ENCODE measurements at places on chromosomes 2 and 18.

DNA sequence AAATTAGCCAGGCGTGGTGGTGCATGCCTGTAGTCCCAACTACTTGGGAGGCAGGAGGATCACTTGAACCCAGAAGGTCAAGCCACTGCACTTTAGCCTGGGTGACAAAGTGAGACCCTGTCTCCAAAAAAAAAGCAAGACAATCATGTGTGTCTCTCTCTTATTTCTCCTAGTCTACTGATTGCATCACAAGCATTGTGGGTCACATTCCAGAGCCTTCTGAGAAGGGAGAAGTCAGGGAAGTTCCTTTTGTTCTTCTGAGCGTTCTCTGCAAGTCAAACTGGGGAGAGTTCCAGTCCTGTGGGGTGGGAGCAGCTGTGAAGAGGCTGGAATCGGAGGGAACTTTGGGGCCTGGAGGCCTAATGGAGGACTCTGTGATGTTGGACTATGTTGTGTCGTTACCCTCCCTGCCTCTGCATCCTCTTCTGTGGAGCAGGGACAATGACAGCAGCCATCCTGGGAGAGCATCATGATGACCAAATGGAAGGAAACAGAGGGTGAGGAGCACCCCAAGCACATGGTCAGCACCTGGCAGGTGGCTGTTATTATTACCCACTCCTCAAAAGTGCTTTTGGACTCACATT, 115.4 kb downstream of the MRO start:
- no peak for DNase-seq

GRCh38 chr2:224832207-224832606, 116.0 kb upstream of the CCDC195 start:
- no peak for DNase-seq

DNA sequence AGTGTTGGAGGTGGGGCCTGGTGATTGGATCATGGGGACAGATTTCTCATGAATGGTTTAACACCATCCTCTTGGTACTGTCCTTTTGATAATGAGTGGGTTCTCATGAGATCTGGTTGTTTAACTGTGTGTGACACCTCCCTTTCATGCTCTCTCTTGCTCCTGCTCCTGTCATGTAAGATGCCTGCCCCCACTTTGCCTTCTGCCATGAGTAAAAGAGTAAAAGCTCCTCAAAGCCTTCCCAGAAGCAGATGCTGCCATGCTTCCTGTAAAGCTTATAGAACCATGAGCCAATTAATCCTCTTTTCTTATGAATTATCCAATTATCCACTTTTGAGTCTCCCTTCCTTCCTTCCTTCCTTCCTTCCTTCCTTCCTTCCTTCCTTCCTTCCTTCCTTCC, 317.7 kb downstream of the RDH14 start:
- no peak for DNase-seq

DNA sequence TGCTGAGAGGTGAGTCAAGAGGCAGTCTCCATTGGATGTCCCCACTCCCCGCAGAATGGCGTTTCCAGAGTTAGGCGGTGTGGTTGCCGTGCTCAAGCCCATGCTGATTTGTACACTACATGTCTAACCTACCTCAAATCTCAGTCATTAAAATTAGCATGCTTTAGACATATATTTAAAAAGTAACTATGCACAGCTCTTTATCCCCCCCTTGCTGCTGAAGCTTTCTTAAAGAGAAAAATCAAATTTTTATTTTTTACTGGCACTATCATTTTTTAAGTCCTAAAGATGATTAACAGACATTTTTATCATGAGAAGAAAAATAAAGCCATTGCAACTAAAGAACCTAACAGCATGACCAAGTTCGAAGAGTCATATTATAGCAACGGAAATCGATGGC, 42.9 kb downstream of the BOLA3 start:
- no peak for DNase-seq

DNA sequence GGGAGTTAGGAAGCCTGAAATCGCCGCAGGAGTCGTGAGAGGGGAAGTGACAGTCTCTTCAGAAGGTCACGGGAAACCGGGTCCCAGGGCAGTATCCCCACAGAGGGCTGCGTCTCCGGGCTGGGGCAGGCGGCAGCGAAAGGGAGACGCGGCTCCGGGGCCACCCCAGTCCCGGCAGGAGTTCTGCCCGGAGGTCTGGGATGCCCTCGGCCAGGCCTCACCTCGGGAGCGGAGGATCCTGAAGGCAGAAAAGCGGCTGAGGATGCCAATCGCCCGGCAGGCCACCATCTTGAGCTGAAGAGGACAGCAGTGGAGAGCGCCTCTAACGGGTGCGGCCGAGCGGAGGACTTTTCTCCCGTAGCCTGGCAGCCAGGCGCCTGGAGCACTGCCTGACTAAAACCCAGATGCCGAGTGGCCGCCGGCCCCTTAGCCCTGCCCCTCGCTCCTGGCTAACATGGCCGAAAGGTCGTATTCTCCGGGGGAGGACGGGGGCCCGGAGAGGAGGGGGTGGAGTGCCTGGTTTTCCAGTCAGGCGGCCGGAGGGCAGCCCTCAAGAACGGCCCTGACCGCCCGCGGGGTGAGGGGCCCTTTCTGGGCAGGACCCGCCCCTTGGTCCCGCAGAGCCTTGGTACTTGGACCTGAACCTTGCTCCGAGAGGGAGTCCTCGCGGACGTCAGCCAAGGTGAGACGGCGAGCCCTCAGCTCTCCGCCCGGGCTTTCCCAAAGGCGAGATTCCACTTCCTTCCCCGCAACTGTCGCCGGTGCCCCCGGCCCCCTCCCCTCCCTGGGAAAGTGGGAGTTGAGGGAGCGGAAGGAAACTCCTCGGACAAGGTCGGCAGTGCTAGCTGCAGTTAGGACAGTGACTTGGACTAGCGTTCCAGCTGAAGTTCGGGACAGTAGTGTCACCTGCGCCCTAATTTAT, at the start of the genes HADHA and HADHB:
Gene HADHA, minus strand, starts transcription at position 324 of the 922 bp plus-strand sequence. Its CDS starts 36 bp downstream, at position 288.
Gene HADHB, plus strand, starts transcription at position 631 of the 922 bp plus-strand sequence. CDS start 9,316 bp downstream, outside the sequence.
- peak; percentile 83 for DNase-seq

- DNase-seq = peak; percentile 11
Observed at GRCh38 chr2:197852108-197852507, 47.7 kb downstream of the PLCL1 start.

- no peak for DNase-seq
Observed at GRCh38 chr2:190807886-190808285, 72.7 kb upstream of the GLS start.

- DNase-seq = no peak
Observed at GRCh38 chr2:43034921-43035320, 191.5 kb downstream of the ZFP36L2 start.

DNA sequence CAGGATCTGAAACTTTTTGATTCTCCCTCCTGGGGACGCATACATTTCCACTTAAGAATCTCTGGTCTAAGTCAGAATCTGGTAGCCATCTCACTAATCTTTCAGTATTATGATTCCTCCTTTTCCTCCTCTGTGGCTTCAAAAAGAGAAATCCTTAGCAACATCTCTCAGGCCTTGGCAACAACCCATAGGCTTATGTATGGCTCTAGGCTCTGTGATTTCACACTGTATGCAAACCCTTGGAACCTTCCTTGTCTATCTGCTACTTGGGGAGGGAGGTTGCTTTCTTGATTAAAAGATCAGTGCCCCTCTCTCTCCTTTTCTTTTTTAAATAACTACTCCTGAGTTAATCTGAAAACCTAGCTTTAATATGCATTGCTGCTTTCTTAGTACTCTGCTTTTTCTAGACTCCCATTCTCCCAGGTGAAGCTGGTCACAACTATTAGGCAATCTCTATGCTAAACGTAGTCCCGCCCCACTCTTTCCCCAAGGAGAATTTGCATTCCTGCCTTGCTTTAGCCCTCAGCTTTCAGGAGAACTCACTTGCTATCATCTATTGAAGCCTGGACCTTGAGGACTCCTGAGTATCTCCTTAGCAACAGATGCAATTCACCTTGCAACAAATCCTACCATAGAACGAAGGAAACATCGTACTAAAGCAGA, 72.2 kb upstream of the L3MBTL4 start:
- no peak for DNase-seq

- DNase-seq = no peak
Observed at GRCh38 chr18:8615397-8616027, 6.3 kb downstream of the RAB12 start.

- DNase-seq = peak; percentile 65
Observed at GRCh38 chr2:170212625-170213280, 34.8 kb downstream of the MYO3B start.

- no peak for DNase-seq
Observed at GRCh38 chr2:230068651-230069055, at the start of gene SLC16A14. Gene SLC16A14 (minus strand): TSS chr2:230068924. CDS start chr2:230059352, 9,572 bp downstream.

DNA sequence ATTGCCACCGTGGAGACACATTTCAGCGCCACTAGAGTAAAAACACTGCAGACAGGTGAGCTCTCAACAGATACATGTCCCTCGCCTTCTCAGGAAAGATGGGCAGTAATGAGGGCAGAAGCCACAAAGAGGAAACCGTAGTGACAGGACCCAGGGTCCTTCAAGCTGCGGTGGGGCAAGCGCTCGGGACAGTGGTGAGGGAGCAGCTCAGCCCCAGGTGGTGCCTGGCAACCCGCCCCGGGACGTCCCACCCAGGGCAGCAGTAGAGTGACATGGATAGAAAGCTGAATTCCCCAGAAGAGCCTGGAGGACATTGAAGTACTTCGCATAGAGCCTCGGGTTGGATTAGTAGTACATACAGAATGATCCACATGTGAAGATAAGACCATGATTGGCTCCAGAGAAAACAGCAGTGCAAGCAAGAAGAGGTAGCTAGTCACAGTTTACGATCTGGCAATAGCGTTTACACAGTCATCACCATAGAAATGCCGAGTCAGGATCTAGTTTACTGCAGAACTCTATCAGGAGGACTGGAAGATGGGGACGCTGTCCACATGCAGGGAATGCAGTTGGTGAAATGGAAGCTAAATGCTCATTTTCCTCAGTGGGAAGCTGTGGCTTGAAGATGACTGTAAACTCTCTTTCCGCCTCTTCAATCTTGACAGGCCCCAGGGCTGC, 37.4 kb upstream of the ALPP start:
- no peak for DNase-seq

GRCh38 chr18:62610701-62611411, 88.0 kb downstream of the ZCCHC2 start:
- DNase-seq = no peak

GRCh38 chr2:100921685-100922161, 80.4 kb upstream of the RPL31 start:
- peak; percentile 36 for DNase-seq

GRCh38 chr2:205524656-205525055, 157.6 kb upstream of the NRP2 start:
- no peak for DNase-seq

GRCh38 chr2:38281095-38281742, 95.9 kb downstream of the ATL2 start:
- DNase-seq = no peak

DNA sequence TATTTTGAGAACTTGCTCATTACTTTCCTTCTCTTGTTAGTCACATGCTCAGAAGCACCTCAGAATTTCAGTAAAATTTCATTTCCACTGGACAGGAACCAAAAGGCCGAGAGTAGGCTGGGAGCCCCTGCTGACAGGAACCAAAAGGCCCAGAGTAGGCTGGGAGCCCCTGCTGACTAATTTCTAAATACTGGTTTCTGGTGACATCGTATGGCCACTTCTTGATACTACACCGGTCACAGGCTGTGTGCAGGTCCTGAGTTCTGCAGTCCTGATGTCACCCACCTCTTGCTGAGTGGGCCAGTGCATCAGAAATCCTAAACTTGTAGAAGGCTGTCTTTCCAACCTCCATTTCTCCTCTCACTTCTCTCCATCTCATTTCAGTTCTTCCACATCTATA, 17.7 kb upstream of the EN1 start:
- DNase-seq = no peak

GRCh38 chr2:94871226-94872087, at the start of gene TEKT4:
Gene TEKT4 (plus strand): TSS chr2:94871430. CDS start chr2:94871580, 150 bp downstream.
- DNase-seq = no peak

GRCh38 chr18:39162013-39162827, 1596.6 kb upstream of the CELF4 start:
- DNase-seq = no peak

DNA sequence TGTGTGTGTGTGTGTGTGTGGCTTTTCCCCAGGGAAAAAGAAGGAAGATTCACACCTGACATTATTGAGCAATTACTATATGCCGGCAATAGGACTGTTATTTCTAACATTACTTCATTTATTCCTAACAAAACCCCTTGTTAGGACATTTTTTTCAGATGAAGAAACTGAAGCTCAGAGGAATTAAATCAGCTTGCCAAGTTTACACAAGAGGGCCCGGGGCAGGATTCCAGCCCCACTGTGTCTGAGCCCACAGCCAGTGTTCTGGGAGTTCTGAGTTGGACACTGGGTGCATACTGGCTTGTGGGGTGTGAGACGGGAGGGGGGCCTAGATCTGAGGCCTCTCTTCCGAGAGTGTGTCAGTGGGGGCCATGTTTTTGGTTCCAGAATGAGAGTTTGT, 9.9 kb downstream of the TOGARAM2 start:
- DNase-seq = no peak

DNA sequence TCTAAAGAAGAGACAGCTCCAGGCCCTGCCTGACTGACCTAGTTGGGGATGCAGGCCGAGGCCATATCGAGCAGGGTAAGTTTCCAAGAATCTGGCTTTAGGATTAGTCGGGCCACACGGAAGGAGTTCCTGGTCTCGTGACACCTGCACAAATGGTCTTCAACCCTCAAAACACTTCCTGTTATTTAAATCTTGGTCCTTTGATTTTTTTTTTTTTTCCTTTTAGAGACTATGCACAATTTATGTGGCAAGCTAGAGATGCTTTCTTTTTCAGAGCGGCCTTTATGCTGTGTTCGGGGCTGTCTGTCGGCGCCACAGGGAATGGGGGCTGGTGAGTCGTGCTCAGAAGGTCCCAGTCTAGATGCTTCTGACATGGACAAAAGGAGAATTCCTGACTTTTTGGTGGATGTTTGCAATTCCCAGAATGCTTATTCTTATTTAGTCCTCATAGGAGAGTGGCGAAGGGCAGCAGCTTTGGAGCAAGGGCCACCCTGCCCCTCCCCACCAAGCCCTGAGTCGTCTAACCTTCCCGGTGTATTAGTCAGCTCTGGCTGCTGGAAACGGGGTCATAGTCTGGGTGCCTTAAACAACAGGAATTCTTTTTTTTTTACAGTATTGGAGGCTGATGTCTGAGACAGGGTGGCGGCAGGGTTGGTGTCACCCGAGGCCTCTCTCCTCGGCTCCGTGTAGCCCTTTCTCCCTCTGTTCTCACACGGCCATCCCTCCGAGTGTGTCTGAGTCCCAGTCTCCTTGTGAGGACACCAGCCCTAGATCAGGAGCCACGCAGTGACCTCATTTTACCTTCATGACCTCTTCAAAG, 27.4 kb downstream of the HPCAL1 start:
- no peak for DNase-seq

- no peak for DNase-seq
Observed at GRCh38 chr18:49734836-49735235, 78.5 kb downstream of the ACAA2 start.

Data from CMK (cell line).